ENCODE measurements at places on chromosomes 7 and 10.

DNA sequence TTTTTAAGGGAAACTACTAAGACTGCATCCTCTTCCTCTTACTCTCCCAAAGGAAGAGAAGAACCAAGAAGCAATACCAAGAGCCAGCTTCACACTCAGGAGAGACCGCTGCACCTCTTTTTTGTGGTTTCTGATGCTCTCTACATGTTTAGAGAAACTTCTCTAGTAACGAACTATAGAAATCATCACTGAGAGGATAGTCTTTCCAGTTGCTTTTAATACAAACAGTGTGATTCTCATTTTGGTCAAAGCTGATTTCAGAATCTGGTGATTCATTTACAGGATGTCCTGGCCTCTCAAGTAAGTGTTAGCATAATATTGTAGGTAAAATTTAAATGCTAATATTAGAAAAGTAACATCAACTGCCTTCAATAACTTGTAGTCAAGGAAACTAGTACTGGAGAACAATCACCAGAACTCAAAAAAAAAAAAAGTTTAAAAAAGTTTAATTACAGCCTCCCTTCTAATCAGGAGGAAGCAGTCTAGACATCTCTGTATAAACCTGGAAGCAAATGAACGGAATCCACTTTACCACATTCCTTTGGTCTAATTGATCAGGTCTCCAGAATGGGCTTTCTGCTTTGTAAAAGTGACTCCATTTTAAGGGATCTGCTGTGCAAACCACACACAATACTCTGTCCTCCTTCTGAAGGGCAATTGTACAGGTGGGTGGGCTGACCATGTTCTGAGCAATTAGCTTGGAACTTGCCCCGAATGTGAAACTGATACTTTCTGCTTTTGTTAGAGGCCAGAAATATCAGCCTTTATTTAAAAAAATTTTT is 3.0 kb downstream of the LAMB1 start:
- no peak for DNase-seq

- no peak for DNase-seq
Observed at GRCh38 chr7:90856351-90857070, 260.4 kb downstream of the CDK14 start.

DNA sequence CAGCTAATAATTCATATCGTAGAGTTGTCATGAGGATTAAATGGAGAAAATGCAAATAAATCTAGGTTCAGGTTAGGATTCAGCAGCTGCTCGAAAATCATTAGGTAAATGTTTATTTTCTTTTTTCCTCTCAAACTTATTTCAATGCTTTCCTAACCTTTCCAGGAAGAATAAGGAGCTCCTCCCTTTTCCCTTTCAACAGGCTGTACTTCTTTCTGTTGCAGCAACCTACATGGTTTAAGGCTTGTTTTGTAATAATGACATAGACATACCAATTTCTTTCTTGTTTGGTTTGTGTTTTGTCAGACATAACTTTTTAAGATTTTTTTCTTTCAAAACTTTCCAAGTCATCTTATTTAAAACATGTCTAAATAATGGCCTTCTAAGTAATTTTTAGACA is 18.2 kb downstream of the GPR141 start:
- DNase-seq = no peak

DNA sequence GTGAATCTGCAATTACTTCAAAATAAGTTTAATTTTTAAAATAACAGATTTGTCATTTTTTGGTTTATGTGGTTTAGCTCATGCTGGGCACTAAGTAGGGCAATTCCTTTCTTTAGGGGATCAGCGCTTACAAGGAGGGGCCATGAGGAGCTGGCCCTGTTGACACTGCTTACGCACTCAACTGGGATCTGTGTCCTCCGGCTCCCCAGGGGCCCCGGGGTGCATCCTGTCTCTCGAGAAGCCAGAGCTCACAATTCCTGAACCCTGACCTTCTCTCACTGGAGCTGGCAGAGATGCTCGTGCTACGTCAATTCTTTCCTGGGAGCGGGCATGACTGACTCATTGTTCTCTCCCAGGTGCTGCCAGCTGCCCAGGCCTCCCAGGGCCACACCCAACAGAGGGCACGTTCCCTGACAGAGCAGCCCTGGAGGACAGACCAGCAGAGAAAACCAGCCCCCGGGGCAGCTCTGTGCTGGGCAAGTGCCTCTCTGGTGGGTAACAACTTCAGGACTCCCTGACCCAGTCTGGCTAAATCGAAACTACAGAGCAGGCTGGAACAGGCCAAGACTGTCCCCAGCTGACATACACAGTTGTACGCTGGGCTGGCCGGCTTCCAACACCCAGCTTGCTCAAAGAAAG is 36.8 kb downstream of the CTBP2 start:
- DNase-seq = no peak

GRCh38 chr7:78111386-78111785 is 312.8 kb downstream of the PHTF2 start:
- no peak for DNase-seq

DNA sequence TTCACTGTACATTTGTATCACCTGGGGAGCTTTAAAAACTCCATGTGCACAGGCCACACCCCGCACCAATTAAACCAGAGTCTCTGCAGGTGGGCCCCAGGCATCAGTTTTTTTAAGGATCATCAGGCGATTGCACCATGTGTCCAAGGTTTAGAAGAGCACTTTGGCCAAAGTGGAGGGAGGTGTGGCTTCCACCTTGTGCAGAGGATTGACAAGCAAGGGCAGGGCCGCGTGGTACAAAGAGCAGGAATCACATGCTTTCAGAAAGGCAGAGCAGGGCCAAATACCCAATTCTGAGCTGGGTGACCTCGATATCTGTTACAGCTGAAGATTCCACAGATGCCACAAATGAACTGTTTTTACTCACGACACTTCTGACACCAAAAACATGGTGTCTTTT is 52.4 kb downstream of the NOC3L start:
- no peak for DNase-seq

DNA sequence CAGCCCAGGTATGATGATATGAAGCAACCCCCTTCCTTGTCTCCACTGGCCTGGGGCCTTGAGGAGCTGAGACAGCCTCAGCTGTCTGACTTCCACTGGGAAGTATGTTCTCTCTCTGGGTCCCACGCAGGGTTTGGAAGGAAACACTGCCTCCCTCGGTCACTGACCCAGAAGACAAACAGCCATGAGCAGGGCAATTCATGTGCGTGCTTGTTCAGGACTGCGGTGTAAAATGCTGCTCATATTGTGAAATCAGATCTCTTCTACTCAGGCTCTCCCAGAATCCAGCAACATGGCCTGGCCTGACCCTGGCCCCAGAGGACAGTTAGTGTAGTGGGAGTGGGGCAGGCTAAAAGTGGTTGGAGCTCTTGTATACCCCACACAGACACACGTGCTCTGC is 2.8 kb downstream of the CLCN1 start:
- no peak for DNase-seq

GRCh38 chr7:19690736-19691135 is 18.1 kb downstream of the POLR1F start:
- DNase-seq = no peak

DNA sequence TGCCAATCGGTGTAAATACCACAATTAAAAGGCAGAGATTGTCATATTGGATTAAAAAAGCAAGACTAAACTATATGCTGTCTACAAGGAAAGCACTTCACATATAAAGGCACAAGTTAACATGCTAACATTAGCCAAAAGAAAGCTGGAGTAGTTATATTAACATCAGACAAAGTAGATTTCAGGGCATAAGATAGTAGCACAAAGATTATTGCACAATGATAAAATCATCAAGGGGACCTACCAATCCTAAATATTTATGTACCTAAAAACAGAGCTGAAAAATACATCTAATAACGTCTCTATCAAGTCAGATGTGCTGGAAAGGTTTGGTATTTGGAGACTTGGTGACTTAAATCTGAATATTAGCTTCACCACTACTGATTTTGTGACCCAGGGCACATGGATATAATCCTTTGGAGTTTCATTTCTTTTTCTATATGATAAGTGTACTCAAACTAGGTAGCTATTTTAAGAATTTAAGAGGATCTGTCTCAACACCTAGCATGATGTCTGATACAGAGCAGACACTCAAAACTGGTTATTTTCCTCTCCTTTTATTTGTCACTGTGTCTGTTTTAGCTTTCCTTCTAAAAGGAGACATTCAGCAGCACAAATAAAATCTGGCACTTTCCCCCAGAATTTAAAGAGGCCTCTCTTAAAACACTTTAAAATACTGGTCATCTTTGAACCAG is 156.5 kb downstream of the DOCK4 start:
- no peak for DNase-seq

GRCh38 chr7:101109368-101109767 is 17.5 kb upstream of the SERPINE1 start:
- DNase-seq = no peak

DNA sequence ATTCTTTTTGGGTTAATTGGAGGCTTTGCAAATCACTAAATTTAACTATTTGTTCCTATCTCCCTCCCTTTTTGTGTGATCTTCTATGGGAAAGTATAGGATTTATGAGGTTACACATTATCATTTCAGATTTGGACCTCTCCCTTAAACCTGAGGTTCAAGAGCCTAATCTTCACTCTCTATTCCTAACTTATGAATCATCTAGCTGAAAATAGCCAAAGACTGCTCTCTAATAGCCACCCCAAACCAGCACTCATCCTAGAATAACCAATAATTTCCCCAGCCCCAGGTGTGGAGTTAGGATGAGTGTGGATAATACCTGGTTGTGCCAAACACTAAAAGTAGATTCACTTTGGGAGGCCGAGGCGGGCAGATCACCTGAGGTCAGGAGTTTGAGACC is 499.2 kb downstream of the GFRA1 start:
- no peak for DNase-seq

- no peak for DNase-seq
Observed at GRCh38 chr10:58362027-58362789, 23.0 kb upstream of the TFAM start.

DNA sequence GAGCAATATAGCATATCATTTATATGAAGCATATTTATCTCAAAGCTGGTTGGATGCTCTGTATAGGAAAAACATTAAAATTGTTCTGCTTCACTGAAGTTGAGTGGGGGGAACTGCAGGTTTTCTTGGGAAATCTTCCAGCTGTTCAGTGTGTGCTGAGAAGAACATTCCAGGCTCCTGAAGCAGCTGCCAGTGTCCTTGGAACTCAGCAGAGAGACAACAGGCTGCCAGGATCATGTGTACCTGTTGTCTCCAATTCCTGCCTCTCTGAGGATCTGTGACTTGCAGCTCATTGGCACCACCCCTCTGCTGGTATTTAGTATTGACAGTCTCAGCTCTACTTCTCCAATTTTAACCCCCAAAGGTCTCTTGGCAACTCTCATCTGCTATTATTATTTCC is 42.3 kb upstream of the PRKG1 start:
- no peak for DNase-seq

- DNase-seq = no peak
Observed at GRCh38 chr7:108129018-108129965, 869 bp downstream of the LAMB4 start.

DNA sequence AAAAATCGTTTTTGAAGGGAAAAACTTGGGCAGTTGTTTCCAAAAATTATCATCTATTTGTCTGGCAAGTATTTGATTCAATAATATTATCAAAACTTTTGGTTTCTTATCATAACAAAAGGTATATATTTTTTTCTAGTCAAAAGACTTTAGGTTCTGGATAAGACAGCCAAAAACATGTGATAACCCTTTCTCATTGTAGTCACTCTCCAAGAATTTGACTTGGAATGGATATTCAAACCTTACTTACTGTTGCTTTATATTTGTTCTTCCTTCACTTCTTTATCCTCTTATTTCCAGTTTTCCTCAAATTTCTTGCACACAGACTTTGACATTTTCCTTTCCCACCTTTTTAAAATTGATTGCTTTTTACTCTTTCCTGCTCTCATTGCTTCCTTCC is 140.9 kb upstream of the FAM3C start:
- no peak for DNase-seq

GRCh38 chr7:111043561-111043960 is 47.4 kb upstream of the LRRN3 start:
- DNase-seq = no peak

GRCh38 chr10:114758331-114758730 is 63.2 kb upstream of the FHIP2A start:
- DNase-seq = no peak

DNA sequence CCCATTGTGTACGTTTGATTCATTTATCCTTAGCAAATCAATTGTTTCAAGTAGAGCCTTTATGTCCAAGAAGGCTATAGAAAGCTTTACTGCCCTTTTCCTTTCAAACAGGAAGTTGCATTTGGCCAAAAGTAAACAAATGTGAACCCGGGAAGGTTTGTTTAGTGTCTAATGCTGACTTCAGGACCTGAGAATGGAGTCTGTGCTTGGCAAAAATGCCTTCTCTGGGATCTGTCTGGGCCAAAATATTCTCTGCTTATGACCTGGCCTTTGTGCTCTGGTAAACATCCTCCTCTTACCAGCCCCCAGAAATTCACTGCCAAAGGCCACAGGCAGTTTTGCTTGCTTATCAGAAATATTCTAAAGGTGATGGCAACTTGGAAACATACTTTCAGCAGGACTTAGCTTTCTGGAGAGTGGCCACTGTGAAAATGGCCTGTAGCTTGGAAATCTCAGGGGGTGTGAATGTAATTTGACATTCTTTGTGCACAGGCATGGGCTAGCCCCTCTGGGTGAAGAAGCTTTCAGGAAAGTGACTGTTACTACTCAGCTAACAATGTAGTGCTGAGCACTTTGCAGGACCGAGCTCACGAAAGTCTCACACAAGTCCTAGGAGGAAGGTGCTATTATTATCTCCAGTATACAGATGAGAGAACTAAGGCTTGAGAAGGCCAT is 199.5 kb downstream of the PTEN start:
- no peak for DNase-seq

GRCh38 chr10:80468806-80469421 is 14.8 kb downstream of the TSPAN14 start:
- no peak for DNase-seq

DNA sequence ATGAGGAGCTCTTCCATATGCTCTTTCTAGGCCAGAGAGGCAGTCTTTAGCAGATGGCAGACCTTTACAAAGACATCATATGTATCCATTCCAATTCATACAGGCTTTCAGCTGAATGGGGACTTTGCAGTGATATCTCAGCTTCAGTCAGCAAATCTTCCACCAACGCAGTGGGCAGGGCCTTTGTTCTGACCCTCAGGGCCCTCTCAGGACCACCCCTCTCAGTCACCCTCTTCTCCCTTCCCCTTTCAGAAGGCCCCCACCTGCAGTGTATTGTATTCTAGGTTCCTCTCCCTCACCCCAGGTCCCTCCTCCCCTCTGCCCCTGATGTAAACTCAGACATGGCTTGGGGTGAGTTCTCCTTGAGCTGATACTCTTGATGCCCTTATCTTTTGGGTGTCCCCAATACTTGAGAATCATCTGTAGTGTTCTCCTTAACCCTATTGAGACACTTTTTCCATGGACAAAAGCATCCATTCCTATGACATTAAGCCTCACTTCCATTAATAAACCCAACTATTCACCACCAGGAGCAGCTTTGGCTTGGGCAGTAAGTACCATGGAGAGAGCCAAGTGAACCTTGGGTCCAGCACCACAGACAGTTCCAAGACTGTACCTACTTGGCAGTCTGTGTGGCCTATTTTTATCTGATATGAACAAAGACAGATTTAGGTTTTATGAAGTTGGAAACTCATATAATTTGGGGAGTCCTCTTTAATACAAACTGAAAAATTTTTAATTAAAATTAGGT is 62.7 kb downstream of the ADCYAP1R1 start:
- no peak for DNase-seq

- no peak for DNase-seq
Observed at GRCh38 chr7:95630702-95631458, 34.6 kb upstream of the PDK4 start.

- peak; percentile 56 for DNase-seq
Observed at GRCh38 chr10:81548160-81548559, 326.8 kb upstream of the NRG3 start.

- DNase-seq = no peak
Observed at GRCh38 chr10:78567680-78568455, 500.9 kb upstream of the ZMIZ1 start.

Data from D341Med (cell line).